ENCODE measurements at places on chromosomes 7 and 10. TPM values are rescaled to one million over a fixed set of nuclear protein-coding genes. Genes with fewer than 3 reads are reported as not detected.

FXYD4 gene
- not detected for total RNA-seq

KIAA1217 gene
- 1.3 TPM for total RNA-seq

DEPP1 gene
- 2.8 TPM for total RNA-seq

GPRIN2 gene
- total RNA-seq: 6.3 TPM

PAPOLB gene
- total RNA-seq: not detected

PAX4 gene
- total RNA-seq: not detected

SLIT1 gene
- 0.03 TPM for total RNA-seq

TMEM213 gene
- total RNA-seq: not detected

ANKRD30A gene
- total RNA-seq: not detected

CUBN gene
- 0.34 TPM for total RNA-seq

UFSP1 gene
- 11.8 TPM for total RNA-seq

NPSR1 gene
- not detected for total RNA-seq

SRPK2 gene
- total RNA-seq: 27.6 TPM

PLPP4 gene
- 6.8 TPM for total RNA-seq

LARP4B gene
- total RNA-seq: 15.3 TPM

ATOH7 gene
- total RNA-seq: not detected

TBXAS1 gene
- 48.6 TPM for total RNA-seq

SLC26A4 gene
- not detected for total RNA-seq

PITX3 gene
- total RNA-seq: not detected

GSTK1 gene
- 107 TPM for total RNA-seq

ACTR1A gene
- total RNA-seq: 94.4 TPM

NOD1 gene
- 22.4 TPM for total RNA-seq

VAX1 gene
- 0.27 TPM for total RNA-seq

SFTPA1 gene
- not detected for total RNA-seq

COL13A1 gene
- not detected for total RNA-seq

MIOS gene
- 24.3 TPM for total RNA-seq

ARL5B gene
- total RNA-seq: 15.2 TPM

LMBR1 gene
- 75.3 TPM for total RNA-seq

LRRC4 gene
- total RNA-seq: not detected

NUTM2E gene
- total RNA-seq: not detected
